Activated CD8-positive, alpha-beta memory T cell treated with anti-CD3 and anti-CD28 coated beads for 1 hour (primary cell): ENCODE measurements at places on chromosomes 4 and X.

GRCh38 chrX:22310779-22311178 is 38.1 kb downstream of the CBLL2 start:
- DNase-seq, result no peak

DNA sequence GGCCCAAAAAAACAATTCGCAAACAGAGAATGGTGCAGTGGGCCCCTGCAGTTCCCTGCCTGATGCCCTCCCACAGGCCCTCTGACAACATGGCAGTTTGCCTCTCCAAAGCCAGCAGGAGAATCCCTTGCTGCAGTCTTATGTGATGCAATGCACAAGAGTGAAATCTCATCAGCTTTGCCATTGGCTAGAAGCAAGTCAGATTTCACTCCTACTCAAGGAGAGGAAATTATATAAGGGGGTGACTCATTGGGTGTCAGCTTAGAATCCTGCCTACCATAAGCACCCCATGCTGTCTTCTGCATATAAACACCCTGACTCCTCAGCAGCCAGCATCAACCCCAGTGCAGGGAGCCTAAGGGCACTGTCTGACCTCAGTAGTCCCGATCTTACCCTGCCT is 157.3 kb upstream of the LDB2 start:
- no peak for DNase-seq

GRCh38 chr4:30068234-30068633 is 651.9 kb upstream of the PCDH7 start:
- DNase-seq, result no peak

DNA sequence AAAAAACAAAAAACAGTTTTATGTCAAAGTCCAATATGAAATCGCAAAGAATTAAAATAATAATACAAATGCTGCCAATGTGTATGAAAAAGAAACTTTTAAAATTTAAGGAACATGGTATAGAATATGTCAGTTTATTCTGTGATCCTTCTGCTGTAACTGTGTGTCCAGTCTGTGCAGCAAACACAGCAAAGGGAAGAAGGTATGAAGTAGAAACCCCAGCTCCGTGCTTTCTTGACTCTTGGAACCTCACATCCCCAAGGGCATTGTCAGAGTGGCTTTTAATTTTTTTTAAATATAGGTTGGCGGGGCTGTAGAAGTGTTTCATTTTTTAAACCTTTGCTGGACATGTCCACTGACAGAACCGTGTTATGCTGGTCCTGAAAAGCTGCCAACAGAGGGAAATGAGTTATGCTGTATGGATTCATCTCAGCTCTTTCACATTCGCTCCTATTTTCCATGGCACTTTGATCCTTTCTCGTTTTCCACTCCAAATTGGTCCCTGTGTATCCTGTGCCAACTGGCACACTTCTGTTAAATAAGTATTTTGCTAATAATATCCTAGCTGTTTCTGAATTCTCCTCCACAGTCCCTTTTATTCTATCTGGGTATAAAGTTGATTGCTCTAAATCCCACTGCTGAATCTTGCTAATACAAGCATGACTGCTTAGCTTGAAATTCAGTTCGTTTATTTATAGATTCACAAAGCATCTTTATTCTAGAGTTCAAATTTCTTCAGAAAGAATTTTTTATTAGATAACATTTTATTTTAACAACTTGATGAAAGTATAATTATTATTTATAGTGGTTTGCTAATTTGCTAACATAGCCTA is 127.0 kb upstream of the DDIT4L start:
- no peak for DNase-seq

DNA sequence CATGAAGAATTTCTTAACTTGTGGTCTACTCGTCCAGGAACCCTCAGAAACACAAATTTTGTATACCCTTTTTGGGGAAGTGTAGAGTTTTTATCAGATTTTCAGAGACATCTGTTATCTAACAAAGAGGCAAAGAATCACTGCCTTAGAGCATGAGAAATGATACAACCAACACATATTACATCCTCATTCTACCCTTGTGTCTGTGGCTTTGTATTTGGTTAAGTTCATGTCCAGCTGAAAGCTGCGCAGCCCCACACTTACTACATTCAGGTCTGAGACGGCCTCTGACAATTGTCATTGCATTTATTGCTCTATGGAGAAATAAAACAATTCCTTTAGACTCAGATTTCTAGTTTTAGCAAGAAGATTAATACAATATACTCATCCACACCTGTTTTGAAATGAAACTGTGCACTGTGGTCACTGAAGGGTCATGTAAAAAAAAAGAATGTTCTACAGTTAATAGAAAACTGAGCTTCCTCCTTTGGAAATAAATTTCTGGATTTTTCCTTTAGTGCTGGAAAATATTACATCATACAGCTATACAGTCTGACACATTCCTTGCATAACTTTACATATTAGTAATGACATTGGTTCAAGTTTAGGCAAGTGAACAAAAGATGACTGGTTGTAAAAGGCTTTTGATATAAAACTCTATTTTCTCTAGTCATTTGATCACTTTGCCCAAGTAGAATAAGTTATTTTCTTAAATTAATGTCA is 39.8 kb downstream of the GLRB start:
- DNase-seq, result no peak
